ENCODE measurements at places on chromosomes 6 and 20.

DNA sequence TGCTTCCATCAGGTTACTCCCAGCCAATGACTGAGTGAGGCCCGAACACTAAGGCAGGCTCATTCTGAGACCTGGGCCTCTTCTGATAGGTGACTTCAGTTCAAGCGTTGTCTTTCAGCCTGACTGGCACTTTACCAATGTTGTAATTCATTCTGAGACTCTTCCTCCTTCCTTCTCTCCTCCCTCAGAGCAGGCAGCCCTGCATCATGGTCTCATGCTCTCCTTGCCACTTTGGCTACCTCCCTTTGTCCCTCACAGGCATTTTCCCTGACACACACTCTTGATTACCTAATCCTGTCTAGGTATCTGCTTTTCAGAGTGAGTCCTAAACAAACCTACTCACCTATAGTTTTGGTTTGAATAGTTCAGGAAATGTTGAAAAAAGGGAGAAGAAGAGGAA, 12.6 kb upstream of the WFDC12 start:
- no peak for DNase-seq

DNA sequence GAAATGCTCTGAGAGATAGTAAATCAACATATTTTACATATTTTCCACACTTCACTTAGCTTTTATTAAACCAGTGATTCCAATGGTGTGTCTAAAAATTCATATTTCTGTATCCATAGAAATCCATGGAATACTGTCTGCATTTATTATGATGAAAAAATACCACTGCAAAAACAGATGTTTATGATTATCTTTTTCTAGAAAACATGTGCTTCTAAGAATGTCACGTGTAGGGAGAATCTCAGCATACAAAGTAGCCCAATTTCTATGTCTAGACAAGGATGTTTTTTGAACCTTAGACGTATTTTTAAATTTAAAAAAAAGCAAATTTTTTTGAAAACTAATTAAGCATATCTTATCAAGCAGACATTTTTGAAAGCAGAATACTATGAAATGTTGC, 622.4 kb downstream of the TENT5A start:
- DNase-seq, result no peak

DNA sequence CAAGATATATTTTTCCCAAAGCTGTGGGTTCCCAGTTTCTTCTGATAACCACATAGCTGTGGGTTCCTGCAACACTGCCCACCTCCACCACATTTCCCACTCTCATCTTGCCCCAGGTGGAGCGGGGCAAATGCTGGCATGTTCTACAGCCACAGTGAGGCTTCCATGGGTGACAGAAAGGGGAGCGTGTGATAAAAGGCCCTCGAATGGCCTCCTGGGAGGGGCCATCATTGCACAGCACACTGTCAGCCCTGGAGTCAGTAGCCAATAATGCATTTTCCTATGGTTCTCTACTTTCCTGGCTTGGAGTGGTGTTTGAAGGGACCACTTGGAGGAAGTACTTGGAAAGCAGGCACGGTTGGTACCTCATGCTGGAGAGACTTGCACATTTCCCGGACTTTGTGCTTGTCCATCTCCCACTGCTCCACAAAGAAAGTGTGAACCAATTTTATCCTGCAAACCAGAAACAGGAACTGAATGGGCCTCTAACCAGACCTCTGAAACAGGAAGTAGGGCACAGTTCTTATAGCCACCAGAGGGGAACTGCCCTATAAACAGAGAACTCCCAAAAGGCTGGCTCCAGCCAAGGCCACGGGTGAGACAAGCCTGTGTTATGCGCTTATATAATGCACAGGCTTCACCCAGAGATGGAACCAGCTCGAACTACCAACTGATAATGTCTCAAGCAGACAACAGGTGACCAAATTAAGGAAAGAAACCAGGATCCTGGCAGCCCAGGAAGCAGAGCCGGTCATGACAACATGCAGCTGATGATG, 8.6 kb downstream of the MAP3K5 start:
- no peak for DNase-seq

DNA sequence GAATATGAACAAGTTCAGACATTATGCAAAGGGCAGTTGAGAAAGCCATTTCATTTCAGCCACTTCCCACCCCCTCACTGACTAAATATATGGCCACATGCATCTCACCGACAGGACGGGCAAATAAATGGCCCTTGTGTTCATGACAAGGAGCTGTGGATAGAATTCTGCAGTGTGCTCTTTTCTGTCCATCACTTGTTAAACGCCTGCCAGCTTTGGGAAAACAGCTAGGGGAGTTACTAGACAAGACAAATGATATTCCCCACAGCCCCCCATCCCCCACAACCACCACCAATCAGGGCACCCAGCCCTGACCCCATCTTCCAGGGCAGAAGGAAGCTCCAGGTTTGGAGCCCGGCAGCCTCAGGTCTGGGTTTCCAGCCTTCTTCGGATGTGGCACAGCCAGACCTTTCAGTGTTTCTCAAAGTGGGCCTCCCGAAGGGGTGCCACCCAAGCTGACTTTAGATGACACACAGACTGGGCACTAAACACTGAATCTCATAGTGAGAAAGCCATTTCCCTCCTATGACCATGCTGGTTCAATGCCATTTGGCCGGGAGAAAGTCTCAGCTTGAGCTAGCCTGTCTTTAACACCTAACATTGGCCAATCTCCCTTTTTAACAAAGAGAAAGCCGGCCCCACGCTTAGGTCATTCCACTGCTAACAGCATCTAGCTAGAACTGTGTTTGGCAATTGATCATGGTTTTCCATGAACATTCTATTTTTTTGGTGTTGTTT, 4.0 kb upstream of the RIPOR3 start:
- DNase-seq, result no peak

- no peak for DNase-seq
These were observed 207.4 kb upstream of the LRFN2 start for GRCh38 chr6:40794586-40794985.

GRCh38 chr6:65450451-65450850, 256.6 kb downstream of the EYS start:
- DNase-seq, result no peak

DNA sequence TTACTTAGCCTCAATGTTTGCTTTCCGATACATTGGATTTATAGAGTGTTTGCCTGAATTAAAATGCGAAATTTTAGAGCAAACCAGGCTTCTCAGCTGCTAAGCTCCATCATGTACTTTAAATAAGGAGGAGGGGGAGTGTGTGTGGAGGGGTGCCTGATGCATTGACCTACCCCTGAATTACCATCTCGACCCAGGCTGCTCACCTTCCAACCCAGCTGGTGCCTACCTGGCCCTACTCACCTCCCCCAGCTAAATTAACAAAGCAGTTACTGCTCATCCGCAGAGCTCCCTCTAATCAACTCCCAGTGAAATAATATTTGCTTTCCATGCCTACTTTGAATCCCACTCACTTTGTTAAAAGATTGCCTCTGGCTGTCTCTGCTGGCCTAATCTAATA, 544.5 kb downstream of the MAFB start:
- no peak for DNase-seq

DNA sequence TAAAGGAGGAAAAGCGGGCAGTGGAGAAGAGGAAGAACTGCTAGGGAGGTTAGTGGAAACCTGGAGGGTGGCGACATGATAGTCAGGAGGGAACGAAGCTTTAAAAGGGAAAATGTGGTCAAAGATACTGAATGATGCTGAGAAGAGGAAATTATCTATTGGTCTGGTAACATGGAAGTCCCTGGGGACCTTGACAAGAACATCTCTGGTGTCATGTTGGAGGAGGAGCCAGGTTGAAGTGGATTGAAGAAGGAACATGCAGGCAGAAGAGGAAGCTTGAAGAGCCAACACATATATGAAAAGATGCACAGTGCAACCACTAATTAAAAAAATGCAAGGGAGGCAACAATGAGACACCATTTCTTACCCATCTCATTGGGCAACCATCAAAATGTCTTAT, 251.9 kb upstream of the RNF24 start:
- no peak for DNase-seq

GRCh38 chr6:165732696-165733488, 69.9 kb upstream of the PDE10A start:
- DNase-seq, result no peak

GRCh38 chr20:42341654-42342053, 723.5 kb upstream of the CHD6 start:
- DNase-seq, result no peak

GRCh38 chr6:158557927-158558326, 2.0 kb upstream of the TMEM181 start:
- no peak for DNase-seq

GRCh38 chr6:133254552-133255228, 13.5 kb downstream of the EYA4 start:
- DNase-seq, result no peak

DNA sequence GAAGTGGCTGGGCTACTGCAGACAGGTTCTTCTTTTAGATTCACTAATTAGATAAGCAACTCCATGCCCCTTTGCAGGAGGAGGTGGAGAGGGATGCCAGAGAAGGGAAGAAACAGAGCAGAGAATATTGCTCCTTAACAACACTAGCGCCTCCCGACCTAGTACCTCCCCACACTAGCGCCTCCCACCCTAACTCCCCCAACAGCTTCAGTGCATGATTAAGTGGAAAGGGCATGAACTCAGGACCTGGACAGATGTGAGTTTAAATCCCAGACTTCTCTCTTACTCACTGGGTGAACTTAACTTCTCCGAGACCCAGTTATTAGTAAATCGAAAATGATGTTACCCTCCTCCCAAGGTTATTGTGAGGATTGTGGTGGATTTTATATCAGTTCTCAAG, 25.7 kb downstream of the STX11 start:
- DNase-seq, result no peak

DNA sequence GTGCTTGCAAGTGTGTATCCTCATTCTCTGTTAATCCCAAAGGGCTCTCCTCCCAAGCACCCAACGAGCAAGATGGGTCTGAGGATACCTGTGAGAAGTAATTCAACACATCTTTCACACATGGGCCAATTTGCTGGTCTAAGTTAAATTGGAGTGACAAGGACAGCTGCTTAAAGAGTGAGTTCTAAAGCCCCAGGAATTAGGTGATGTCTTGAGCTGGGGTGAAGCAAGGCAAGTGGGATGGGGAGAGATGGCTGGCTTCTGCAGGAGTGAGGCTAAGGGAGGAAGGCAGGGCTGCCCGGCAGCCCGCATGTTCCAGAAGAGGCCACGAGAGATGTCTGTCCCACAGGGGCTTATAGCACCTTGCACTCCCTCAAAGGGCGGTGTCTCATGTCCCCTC, 288.5 kb downstream of the CDH26 start:
- no peak for DNase-seq

GRCh38 chr20:1282966-1283365, 16.9 kb downstream of the SNPH start:
- DNase-seq, result no peak

- no peak for DNase-seq
These were observed 22.0 kb upstream of the SRC start for GRCh38 chr20:37323985-37324384.

DNA sequence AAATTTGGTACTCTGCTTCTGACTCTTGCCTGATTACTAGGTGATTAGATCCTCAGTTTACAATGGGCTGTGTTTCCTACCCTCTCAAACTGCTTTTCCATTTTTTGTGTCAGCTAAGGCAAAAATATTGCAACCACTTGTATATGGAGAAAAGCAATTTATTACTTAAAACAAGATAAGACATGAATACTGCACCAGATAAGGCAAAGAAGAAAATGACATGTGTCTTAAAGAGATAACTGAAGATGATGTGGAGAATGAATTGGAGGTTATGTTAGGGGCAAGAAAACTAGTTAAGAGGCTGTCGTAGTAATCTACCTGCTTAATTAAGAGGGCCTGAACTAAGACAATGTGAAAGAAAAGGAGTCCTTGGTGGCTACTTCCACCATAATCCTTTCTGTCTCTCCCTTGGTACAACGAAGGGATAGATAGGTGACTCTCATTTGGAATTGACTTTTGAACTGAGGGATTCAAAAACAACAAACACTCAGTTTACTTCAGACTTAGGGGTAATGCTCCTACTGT, 16.3 kb upstream of the REV3L start:
- no peak for DNase-seq

- DNase-seq, result no peak
These were observed 22.6 kb upstream of the HLA-DQB2 start for GRCh38 chr6:32785781-32786533.

DNA sequence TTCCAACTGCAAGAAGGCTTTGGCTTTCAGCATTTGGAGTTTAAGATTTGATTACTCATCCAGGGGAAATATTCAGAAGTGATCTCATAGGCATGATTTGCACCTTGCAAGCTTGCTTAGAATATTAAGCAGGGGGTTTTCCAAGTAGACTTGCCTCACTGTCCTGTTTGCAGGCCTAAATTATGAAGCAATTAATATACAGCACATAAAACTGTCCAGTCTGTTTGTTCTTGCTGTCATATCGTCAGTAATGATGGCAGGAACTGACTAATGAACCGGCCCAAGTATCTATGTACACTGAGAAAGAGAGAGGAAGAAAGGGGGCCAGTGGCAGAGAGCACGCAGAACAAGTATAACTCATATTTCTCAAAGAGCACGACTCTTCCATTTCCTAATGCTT, 212.5 kb upstream of the SUPT3H start:
- no peak for DNase-seq

DNA sequence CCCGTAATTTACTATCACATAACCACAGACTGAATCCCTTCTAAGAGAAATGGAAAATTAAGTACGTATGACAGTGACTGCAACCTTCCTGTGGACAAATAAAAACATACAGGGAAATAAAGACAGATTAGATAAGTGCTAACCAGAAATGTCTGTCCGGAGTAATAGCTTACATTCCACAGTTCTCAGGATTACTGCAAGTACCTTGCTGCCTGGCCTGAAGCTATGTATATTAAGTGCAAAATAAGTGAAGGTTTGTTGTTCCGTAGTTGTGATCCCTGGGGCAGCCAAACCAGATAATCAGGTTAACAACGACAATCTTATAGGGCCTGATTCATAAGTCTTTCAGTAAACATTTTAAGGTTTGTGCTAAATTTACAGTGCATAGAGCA, 2.8 kb downstream of the NEDD9 start:
- no peak for DNase-seq

- DNase-seq, result no peak
These were observed 663.3 kb downstream of the RFPL4B start for GRCh38 chr6:113010196-113010989.

GRCh38 chr6:48916607-48917006, 546.4 kb downstream of the MMUT start:
- no peak for DNase-seq

DNA sequence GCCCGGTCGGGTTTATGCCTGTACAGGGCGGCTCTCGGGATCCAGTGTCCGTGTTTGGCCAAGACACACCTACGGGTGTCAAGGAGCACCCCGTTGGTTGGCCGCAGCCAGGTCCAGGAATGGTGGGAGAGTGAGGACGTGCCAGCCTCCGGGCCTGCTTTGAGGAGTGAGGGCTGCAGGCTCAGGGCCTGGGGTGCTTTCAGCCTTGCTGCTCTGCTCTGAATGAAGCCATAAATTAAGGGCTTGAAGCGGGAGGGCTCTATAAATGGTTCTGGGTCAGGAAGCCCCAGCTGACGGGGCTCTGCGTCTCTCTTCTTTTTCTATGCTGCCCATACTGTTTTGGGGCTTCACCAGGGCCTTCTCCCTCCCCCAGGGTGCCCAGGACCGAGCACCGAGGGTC, 15.1 kb downstream of the GATA5 start:
- no peak for DNase-seq

GRCh38 chr6:151649835-151650234, 156.0 kb downstream of the CCDC170 start:
- DNase-seq, result no peak

- no peak for DNase-seq
These were observed 554.2 kb downstream of the CDH26 start for GRCh38 chr20:60512443-60512842.

- DNase-seq, result no peak
These were observed 312.7 kb downstream of the LAMA2 start for GRCh38 chr6:129195643-129196042.
